ENCODE measurements at places on chromosomes 1 and 21.

- DNase-seq = no peak
These were observed 21.6 kb upstream of the TSPEAR start for GRCh38 chr21:44732956-44733355.

- no peak for DNase-seq
These were observed 366.9 kb downstream of the DPYD start for GRCh38 chr1:97553971-97554370.

GRCh38 chr1:244970236-244970743 lies 105.9 kb upstream of the HNRNPU start:
- DNase-seq = peak; percentile 77

DNA sequence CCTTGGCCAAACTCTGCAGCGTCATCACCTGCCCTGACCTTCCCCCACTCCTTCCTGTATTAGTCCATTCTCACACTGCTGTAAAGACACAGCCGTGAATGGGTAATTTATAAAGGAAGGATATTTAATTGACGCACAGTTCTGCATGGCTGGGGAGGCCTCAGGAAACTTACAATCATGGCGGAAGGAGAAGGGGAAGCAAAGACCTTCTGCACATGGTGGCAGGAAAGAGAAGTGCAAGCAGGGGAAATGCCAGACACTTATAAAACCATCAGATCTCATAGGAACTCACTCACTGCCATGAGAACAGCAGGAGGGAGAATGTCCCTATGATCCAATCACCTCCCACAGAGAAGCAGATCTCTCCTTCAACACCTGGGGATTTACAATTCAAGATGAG lies 408.5 kb downstream of the PTPRU start:
- DNase-seq = no peak

GRCh38 chr1:153777648-153778047 lies 2.4 kb downstream of the SLC27A3 start:
- DNase-seq = no peak

DNA sequence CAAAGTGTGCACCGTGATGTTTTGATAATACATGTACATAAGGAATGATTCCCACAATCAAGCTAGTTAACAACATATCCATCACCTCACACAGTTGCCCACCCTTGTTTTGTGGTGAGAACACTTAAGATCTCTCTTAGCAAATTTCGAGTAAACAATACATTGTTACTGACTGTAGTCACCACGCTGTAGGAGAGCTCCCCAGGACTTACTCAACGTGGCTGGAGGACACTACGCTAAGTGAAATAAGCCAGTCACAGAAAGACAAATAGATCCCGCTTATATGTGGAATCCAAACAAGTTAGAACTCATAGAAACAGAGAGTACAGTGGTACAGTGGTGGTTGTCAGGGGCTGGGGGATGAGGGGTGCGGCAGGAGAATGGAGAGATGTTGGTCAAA lies 24.8 kb downstream of the GPR137B start:
- DNase-seq = no peak
